ENCODE measurements at places on chromosomes 1 and 21.

DNA sequence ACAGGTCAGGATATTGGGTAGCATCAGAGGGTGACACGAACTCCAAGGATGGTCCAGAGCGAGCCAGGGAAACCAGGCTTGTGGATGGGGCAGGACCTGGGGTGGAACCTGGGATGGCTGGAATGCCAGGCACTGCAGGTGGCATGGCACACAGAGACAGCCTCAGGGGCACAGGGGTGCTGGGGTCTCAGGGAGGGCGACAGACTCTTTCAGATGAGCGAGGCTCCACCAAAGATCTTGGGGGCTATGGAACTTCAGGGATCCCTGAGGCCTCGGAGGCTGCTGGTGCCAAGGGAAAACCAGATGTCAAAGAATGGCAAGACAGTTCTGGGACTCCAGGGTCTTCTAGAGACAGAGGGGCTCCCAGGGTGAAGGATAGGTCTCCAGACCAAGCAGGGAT lies 21.4 kb downstream of the IGFN1 start:
- DNase-seq, result no peak

DNA sequence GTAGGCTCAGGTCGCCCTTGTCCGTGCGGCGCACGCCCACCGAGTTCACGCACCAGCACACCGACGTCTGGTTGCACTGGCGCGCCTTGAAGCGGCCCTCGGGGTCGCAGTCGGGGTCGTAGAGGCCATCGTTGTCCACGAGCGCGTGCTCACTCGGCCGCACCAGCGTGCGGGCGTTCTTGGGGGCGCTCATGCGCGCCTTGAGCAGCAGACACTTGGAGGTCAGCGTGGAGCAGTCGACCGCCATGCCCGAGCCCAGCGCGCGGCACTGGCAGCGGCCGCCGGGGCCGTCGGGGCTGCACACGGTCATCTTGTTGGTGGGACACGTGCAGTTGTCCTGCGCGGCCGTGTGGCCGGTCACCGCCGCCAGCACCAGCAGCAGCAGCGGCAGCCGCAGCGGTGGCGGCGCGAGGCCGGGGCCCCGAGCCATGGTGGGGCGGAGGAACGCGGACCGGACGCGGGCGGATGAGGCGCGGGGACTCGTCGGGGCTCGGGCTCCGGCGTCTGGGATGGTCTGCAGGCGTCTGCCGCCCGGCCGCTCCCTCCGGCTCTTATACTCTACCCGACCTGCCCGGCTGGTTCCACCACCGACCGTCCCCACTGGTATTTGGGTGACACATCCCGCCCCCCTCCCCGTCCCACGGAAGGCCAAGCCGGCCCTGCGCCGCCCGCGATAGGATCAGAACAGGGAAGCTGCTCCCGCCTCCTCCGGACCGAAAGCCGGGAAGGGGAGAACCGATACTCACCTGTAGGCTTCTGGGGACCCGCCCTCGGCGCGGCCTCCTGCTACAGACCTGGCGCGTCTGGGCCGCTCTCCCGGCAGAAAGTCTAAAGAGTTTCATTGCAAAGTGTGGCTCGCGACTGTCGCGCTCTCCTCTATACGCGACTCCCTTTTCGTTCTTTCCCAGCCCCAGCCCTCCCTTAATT lies at the start of gene TACSTD2:
TSS of gene TACSTD2 (minus strand) at position 526 of the 927 bp plus-strand sequence. CDS start at position 430, 96 bp downstream.
- DNase-seq, result no peak

DNA sequence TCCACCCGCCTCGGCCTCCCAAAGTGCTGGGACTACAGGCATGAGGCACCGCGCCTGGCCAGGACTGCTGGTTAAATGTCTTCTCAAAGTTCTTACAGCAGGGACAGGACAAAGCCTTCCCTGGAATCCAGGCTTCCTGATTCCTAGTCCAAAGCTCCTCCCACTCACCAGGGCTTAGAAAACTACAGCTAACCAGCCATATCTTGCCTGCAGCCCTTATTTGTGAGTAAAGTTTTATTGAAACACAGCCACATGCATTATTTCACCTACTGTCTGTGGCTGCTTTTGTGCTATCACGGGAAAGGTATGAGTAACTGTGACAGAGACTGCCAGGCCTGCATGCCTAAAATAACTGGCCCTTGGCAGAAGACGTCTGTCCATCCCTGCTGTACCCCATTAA lies 24.4 kb downstream of the TMCO4 start:
- no peak for DNase-seq

GRCh38 chr1:101002551-101002950 lies 23.0 kb downstream of the DPH5 start:
- DNase-seq, result no peak

DNA sequence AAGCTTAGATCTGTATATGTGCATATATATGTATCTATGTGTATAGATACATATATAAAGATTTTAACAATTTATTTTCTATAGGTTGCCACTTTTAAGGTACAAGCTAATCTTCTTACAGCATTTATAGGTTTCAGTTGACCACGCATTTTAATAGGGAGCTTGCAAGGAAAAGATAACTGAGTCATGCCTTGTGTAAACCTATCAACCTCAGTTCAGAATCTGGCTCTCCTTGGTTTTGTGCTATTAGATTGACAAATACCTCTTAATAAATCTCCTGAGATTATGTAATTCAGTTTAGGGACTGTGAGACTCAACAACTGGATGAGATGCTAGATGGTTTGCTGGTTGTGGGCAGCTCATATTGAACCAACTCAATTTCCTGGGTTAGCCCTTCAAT lies 114.7 kb upstream of the SERBP1 start:
- no peak for DNase-seq

DNA sequence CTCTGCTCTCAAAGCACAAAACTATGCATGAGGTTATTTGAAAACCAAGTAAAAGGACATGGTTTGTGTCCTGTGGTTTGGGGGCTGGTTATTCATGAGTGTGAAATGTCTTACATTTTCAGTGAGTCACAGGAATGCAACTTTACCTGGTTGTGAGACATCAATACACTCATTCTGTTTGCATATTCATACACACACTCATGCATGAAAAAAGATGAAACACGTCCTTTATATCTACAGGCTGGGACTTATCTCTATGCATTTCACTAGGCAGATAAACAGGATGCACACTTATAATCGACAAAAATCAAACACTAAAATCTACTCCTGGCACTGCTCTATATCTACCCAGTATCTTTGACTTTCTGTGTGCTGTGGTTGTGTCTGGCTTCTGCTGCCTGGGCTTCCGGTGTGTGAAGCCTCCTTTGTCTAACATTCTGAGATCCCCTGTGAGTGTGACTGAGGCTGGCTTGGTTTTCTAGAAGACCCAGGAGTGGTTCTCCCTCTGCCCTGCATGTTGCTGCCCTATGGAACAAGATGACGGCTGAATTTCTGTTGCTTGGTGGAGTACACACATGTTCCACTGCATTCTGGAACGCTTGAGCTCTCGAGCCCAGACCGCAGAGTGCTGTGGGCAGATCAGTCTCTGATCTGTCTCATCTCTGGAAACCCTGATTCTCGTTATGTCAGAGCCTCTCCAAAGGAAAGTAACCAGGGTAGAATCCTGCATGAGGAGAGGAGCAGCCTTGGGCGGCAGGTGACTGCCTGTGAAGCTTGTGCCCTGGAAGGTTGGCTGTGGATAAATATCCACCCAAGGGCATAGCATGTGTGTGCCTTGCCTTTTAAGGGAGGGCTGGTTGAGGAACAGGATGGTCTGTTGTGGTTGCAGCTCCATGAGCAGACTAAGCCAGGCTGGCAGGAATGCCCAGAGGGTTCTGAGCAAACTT lies 19.7 kb upstream of the FASLG start:
- DNase-seq, result peak; percentile 99

- peak; percentile 17 for DNase-seq
Observed at GRCh38 chr1:201408176-201408833, 9.2 kb upstream of the LAD1 start.

- DNase-seq, result no peak
Observed at GRCh38 chr1:30893776-30894507, 14.6 kb downstream of the SDC3 start.

DNA sequence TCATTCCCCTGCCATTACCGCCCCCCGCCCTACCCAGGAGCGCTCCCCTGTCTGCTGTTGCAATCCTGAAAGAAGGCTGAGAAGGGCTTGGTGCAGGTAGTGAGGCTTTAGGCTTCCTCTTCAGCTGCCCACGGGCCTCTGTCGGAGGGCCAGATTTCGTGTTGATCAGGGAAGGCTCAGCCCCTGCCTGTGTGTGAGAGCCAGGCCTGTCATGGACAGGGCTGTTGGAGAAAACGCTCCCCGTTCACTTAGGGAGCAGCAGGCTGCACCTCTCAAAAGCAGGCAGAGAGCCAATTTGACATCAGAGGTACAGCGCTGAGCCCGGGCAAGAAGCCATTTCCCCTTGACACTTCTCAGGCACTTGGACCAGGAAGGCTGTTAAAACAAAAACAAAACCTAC lies 19.0 kb downstream of the TEX35 start:
- DNase-seq, result no peak

DNA sequence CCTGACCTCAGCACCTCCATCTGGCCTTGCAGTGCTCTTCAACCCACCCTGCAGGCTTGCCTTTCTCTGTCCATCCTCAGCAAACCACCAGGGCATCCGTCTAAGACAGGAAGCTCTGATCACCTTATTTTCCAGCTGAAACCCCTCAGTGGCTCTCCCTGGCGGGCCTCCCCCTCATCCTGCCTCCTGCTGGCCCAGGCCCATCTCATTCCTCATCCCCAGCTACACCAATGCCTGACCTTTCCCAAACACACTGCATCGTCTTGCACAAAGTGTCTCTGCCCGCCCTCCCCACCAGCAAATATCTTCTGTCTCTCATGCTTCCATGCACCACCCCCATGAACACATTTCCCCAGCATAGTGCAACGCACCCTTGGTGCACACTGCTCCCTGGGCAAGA lies 205.0 kb downstream of the TOMM20 start:
- no peak for DNase-seq

GRCh38 chr21:42539342-42539741 lies 25.7 kb downstream of the SLC37A1 start:
- DNase-seq, result no peak

DNA sequence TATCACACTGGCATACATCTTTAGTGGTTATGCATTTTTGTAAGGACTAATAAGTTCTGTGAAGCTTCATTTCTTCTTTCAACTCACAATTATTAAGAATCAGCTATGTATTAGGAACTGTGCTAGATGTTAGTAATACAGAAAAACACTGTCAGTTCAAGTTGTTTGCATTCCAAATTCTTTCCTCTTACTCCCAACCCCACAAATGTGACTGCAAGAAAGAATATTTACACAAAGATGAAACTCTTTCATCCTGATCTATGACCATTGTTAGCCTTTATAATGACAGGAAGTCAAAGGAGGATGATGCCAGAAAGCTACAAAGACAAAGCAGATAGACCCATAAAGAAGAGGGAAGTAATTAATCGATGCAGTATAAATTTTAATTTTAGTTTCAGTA lies 21.0 kb upstream of the GADD45A start:
- no peak for DNase-seq

GRCh38 chr21:37757606-37758376 lies 158.5 kb downstream of the KCNJ6 start:
- DNase-seq, result no peak

DNA sequence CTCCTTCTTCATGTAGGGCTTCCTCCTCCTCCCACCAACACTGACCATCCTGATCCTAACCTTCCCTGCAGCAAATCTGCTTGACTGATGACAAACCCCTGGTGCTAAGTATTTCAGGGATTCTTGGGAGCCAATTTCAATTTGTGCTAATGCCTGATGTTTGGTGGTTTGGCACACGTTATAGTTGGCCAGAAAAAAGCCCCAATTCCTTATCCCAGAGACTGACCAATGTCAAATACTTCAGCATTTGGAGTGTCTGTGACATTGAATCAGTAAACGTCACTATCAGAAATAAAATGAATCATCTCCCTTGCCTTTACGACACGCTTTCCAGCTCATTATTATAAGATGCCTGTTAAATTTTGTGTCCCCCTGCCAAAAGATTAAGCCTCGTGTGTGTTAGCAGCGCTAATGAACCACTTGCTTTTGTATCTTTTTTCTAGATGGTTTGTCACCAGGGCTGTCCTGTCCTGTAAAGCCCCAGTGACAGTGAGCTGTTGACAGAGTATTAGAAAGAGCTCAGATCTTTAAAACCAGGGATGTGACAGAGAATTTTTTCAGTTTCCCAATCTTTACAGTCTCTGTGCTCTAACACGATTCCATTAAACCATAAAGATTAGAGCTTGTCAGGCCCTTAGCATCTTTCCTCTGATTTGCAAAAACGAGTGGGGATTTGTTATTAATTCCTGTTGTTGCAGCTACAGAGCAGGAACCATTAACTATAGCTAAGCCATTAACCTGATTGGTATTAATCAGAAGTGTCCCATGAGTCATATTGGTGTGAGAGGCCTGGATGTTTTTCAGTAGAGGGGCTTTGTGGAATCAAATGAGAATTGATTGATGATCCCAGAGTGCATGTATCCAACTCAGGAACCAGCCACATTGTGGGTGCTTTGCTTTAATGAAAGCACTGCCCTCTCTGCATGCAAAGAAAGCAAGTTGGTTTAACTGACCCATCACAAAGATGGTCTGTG lies 665.1 kb upstream of the PLXNA2 start:
- DNase-seq, result no peak
